ENCODE measurements at places on chromosomes 5 and 9. TPM values are rescaled to one million over a fixed set of nuclear protein-coding genes. Genes with fewer than 3 reads are reported as not detected.

The ADGRD2 gene
- not detected for total RNA-seq

The CCDC183 gene
- total RNA-seq: 0.52 TPM

The RALGDS gene
- 21.4 TPM for total RNA-seq

The ARHGEF28 gene
- total RNA-seq: 6.1 TPM

Measured in smooth muscle cell of the pulmonary artery (primary cell).